ENCODE measurements at places on chromosomes 3 and 15. TPM values are rescaled to one million over a fixed set of nuclear protein-coding genes. Genes with fewer than 3 reads are reported as not detected.

DNA sequence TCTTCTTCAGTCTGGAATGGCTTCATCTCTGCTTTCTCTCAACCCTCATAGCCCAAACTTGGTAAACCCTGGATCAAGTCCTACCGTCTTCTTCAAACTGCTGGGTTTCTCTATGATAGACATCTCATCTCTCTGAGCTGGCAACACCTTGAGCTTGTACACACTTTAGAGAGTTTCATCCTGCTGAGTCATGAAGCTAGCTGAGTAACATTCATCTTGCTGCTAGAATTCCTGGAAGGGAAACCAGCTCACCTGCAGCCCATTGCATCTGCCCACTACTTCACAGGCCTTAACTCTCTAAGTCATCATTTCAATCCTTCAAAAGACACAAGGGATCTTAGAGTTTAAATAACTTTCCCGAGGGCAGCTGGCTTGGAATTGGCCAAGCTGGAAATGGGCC lies 175.5 kb upstream of the RORA start:
- no peaks in the 10 kb centered on the region for H3K36me3 ChIP-seq
- DNase-seq, result no peak
- no peaks in the 10 kb centered on the region for H3K4me1 ChIP-seq

DNA sequence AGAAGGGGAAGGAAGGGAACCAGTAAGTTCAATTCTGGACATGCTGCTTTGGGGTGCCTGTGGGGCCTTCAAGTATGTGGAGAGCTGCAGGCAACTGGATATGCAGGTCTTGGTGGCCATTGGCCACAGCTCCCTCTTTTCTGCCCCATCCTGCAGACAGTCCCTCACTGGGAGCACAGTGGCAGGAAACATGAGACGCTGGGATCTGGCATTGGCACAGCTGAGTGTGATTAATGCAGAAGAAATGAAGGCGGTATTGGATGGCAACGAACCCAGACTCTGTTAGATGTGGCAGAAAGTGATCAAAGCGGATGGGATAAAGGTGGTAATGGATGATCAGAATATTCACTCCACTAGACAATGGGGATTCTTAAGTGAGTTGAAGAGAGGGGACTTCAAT lies 23.2 kb upstream of the VPS8 start:
- H3K27me3 ChIP-seq, result peaks cover 5% of the 10 kb centered on the region
- peaks cover 4% of the 10 kb centered on the region for H3K4me1 ChIP-seq
- H3K36me3 ChIP-seq, result no peaks in the 10 kb centered on the region

DNA sequence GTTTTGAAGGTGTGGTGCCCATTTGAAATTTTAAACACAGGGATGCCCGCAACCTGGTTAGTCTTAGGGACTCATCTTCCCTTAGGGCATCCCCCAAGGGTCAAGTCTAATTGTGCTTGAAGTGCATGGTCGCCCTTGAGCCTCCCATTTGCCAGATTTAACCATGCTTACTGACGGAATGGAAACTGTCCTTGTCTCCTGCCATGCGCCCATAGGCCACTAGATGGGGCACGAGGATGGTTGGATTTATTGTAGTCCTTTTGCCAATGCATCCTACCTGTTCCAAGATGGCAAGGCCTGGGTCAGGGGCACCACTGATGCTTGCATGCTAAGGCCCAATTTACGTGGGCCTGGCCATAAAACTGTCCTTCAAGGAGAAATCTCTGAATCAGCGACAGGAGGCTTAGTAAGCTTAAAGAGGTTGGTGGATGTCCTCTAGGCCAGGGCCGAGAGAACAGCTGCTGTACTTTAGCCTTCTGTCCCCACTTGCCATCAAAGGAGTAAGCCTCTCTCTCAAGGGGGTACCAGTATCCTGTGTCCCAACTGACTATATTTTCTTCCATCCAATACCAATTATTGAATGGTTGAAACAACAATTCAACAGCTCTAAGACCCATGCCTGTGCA lies 355.4 kb downstream of the OTOL1 start:
- no peak overlapping the region for H3K27ac ChIP-seq
- no peak for DNase-seq
- H3K4me1 ChIP-seq, result no peaks in the 10 kb centered on the region
- no peaks in the 10 kb centered on the region for H3K27me3 ChIP-seq

DNA sequence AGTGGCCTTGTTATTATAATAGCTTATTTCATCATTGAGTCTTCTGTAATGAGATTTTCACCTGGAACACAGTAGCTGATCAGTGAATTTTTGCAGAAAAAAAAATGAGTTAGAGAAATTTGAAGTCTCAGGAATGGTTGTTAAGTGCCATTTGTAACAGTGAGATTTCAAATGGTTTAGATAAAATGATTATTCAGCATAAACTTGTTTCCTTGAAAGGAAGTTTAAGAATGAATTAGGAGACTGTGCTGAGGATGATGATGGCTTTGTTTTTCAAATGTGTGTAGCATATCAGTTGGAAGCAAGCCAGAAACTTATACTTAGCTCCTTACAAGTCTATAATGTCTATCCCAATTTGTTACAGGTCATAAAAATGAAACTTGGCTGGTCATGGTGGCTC lies 225.1 kb downstream of the LRRC3B start:
- H3K4me1 ChIP-seq, result no peaks in the 10 kb centered on the region
- no peaks in the 10 kb centered on the region for H3K36me3 ChIP-seq
- H3K27ac ChIP-seq, result no peak overlapping the region
- no peak overlapping the region for H3K4me3 ChIP-seq
- no peak for DNase-seq

GRCh38 chr3:10356461-10356981 lies 35.6 kb upstream of the SEC13 start:
- no peak overlapping the region for H3K27ac ChIP-seq
- no peak for DNase-seq
- H3K4me3 ChIP-seq, result no peak overlapping the region
- peaks cover 7% of the 10 kb centered on the region for H3K4me1 ChIP-seq
- no peaks in the 10 kb centered on the region for H3K27me3 ChIP-seq

- DNase-seq, result no peak
- no peaks in the 10 kb centered on the region for H3K4me1 ChIP-seq
- no peaks in the 10 kb centered on the region for H3K27me3 ChIP-seq
- no peak overlapping the region for H3K27ac ChIP-seq
- no peak overlapping the region for H3K4me3 ChIP-seq
Observed at GRCh38 chr15:52857937-52858781, 68.0 kb upstream of the ONECUT1 start.

The GABRG3 gene
- not detected for total RNA-seq

GRCh38 chr15:43920254-43920600 lies 93.4 kb downstream of the WDR76 start:
- peaks cover 6% of the 10 kb centered on the region for H3K4me1 ChIP-seq
- no peaks in the 10 kb centered on the region for H3K27me3 ChIP-seq
- no peaks in the 10 kb centered on the region for H3K36me3 ChIP-seq
- H3K27ac ChIP-seq, result no peak overlapping the region
- H3K4me3 ChIP-seq, result no peak overlapping the region
- no peak for DNase-seq

- H3K27me3 ChIP-seq, result no peaks in the 10 kb centered on the region
- H3K36me3 ChIP-seq, result no peaks in the 10 kb centered on the region
- peak overlapping the region; percentile 90 for H3K27ac ChIP-seq
- peaks cover 37% of the 10 kb centered on the region for H3K4me1 ChIP-seq
Observed at GRCh38 chr3:18426597-18427193, 1.6 kb upstream of the SATB1 start.

DNA sequence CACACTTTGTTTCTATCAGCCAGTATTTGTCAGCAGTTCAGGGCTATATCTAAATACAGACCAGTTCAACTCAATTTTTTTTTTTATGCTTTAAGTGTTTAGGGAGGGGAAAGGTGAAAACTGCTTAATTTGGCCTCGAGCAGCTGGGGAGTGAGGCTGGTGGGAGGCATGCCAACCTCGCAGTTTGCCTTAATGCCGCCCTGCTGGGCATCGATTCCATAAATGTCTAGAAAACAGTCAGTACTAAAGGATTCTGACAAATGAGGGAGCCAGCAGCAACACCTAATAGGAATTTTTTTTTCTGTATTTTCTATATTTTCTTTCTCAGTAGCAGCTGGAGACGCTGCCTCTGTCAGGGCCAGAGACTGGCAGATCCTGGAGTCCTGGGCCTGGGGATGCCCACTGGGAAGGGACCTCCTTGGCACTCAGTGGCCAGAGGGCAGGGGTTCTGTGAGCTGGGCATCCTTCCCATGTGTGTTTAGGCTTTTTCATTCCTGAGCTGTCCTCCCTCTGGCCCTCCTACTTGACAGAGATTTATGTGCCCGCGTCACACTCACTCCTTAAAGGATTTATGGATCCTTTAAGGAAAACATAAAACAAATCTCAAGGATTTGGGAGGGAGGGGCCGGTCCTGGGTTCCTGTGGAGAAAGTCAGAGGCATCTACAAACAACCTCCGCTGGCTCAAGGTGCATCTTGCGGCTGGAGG lies 117.8 kb downstream of the WNT5A start:
- H3K27ac ChIP-seq, result no peak overlapping the region
- DNase-seq, result no peak
- H3K27me3 ChIP-seq, result no peaks in the 10 kb centered on the region
- peaks cover 6% of the 10 kb centered on the region for H3K4me1 ChIP-seq
- H3K4me3 ChIP-seq, result no peak overlapping the region

GRCh38 chr15:85730001-85730820 lies 64.5 kb downstream of the KLHL25 start:
- H3K4me3 ChIP-seq, result no peak overlapping the region
- peaks cover 28% of the 10 kb centered on the region for H3K4me1 ChIP-seq
- DNase-seq, result no peak
- H3K36me3 ChIP-seq, result peaks cover 24% of the 10 kb centered on the region

- H3K27me3 ChIP-seq, result no peaks in the 10 kb centered on the region
- peak within 1 kb of the TSS; percentile 83 for H3K27ac ChIP-seq
- DNase-seq, result no peak
- peaks cover 41% of the 10 kb centered on the region for H3K4me1 ChIP-seq
- peaks cover 11% of the 10 kb centered on the region for H3K36me3 ChIP-seq
Observed at GRCh38 chr3:52245322-52246263, at the start of gene PPM1M. TSS of gene PPM1M (plus strand) at chr3:52245759. CDS start at chr3:52245825, 66 bp downstream.

The ZNF80 gene
- total RNA-seq, result not detected

GRCh38 chr3:171044384-171044783 lies 17.9 kb upstream of the SLC2A2 start:
- H3K36me3 ChIP-seq, result no peaks in the 10 kb centered on the region
- no peak for DNase-seq
- H3K4me3 ChIP-seq, result no peak overlapping the region
- no peak overlapping the region for H3K27ac ChIP-seq

DNA sequence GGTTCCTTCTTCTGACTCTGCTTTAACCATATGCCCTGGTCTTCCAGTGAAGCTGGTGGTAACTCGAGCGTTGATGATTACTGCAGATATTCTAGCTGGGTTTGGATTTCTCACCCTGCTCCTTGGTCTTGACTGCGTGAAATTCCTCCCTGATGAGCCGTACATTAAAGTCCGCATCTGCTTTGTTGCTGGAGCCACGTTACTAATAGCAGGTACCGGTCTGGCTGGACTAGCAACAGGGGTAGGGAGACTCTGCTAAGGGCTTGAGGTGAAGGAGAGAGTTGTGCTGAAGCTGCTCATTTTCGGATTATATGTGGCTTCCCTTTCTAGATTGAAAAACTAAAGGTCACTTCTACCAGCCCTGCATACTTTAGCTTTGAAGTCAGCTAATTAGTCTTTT lies 16.8 kb downstream of the CLDN16 start:
- H3K4me3 ChIP-seq, result no peak overlapping the region
- no peaks in the 10 kb centered on the region for H3K36me3 ChIP-seq
- no peak for DNase-seq
- no peaks in the 10 kb centered on the region for H3K4me1 ChIP-seq
- H3K27ac ChIP-seq, result no peak overlapping the region

The SLC22A13 gene
- total RNA-seq, result 0.76 TPM

- no peaks in the 10 kb centered on the region for H3K27me3 ChIP-seq
- H3K4me3 ChIP-seq, result no peak overlapping the region
- H3K4me1 ChIP-seq, result peaks cover 11% of the 10 kb centered on the region
- H3K36me3 ChIP-seq, result no peaks in the 10 kb centered on the region
- no peak for DNase-seq
Observed at GRCh38 chr3:171690281-171690680, 120.0 kb downstream of the PLD1 start.

DNA sequence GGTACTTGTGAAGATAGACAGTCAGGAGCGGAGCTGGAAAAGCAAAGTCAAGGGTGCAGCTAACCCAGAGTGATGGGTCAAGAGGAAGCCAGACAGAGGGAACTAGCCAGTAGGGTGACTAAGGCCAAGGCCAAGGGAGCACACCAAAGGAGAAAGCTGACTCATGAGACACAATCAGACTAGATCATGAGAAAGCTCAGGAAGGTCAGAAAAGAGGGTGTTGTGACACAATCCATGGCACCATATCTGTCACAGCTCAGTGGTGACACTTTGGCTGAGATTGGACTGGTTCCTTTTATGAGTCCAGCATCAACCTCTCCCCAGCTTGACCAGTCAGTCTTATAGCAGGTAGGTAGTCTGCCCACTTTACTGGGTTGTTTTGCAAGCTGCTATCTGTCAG lies 22.2 kb downstream of the P2RY1 start:
- H3K36me3 ChIP-seq, result no peaks in the 10 kb centered on the region
- no peak overlapping the region for H3K27ac ChIP-seq
- peaks cover 3% of the 10 kb centered on the region for H3K4me1 ChIP-seq
- DNase-seq, result no peak

DNA sequence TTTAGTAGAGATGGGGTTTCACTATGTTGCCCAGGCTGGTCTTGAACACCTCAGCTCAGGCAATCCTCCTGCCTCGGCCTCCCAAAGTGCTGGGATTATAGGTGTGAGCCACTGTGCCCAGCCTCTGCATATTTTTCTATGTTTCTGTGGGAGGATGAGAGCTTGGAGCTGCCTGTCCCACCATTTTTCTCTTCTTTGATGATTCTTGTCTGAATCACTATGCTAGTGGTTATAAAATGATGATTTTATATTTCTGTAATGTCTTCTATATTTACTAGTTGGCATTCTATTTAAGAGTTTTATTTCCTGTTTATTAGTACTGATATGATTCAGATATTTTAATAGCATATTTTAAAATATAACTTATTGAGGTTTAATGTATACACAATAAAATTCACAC lies 69.7 kb downstream of the CHCHD6 start:
- H3K36me3 ChIP-seq, result no peaks in the 10 kb centered on the region
- no peak for DNase-seq
- no peaks in the 10 kb centered on the region for H3K4me1 ChIP-seq
- no peaks in the 10 kb centered on the region for H3K27me3 ChIP-seq
- H3K4me3 ChIP-seq, result no peak overlapping the region

DNA sequence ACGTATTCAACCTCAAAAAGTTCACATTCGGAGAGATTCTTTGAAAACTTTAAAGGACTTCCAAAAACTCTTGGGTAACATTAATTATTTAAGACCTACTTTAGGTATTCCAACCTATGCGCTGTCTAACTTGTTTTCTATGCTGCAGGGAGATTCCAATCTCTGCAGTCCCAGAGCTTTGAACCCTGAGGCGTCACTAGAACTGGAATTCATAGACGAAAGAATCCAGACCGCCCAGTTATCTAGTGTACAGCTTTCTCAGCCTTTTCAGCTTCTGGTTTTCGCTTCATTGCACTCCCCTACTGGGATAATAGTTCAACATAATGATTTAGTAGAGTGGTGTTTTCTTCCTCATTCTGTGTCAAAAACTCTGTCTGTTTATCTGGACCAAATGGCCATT lies 711.3 kb downstream of the ROBO1 start:
- H3K27ac ChIP-seq, result no peak overlapping the region
- no peaks in the 10 kb centered on the region for H3K4me1 ChIP-seq
- no peaks in the 10 kb centered on the region for H3K36me3 ChIP-seq
- no peaks in the 10 kb centered on the region for H3K27me3 ChIP-seq
- DNase-seq, result no peak
- no peak overlapping the region for H3K4me3 ChIP-seq
